ENCODE measurements at places on chromosomes 11 and 22. TPM values are rescaled to one million over a fixed set of nuclear protein-coding genes. Genes with fewer than 3 reads are reported as not detected.
A peak's percentile ranks its signal among the peaks of the same experiment; 100 is the strongest.

- peak; percentile 94 for DNase-seq
Observed at GRCh38 chr22:20130731-20131596, 640 bp upstream of the ZDHHC8 start.

DNA sequence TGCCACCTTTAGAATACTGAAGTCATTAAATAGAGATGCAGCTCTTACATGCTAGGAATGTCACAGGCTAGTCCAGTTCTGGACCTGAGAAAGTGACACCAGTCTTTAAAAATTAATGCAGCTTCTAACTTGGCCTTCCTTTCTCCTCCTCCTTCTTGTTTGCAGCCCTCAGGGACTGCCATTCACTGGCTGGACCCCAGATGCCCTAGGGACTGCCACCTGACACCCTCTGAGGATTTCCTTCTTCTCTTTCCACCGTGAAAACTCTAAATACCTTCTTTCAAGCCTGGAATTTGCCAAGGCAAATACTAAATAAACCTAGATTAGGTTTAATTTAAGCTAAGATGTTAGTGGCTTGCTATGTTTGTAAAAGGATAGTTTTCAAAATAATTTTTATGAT, 78.4 kb downstream of the MUC15 start:
- no peak for DNase-seq

GRCh38 chr11:119084663-119085436, at the start of gene HMBS:
Gene HMBS (plus strand): TSS chr11:119084881. CDS start chr11:119085034, 153 bp downstream.
- DNase-seq = peak; percentile 99

RFPL2 gene
- 0.17 TPM for total RNA-seq

TSPAN18 gene
- 0.97 TPM for total RNA-seq

All from lower leg skin (tissue), 4 donors.